Kidney epithelial cell (primary cell): ENCODE measurements at places on chromosomes 5 and 9.

DNA sequence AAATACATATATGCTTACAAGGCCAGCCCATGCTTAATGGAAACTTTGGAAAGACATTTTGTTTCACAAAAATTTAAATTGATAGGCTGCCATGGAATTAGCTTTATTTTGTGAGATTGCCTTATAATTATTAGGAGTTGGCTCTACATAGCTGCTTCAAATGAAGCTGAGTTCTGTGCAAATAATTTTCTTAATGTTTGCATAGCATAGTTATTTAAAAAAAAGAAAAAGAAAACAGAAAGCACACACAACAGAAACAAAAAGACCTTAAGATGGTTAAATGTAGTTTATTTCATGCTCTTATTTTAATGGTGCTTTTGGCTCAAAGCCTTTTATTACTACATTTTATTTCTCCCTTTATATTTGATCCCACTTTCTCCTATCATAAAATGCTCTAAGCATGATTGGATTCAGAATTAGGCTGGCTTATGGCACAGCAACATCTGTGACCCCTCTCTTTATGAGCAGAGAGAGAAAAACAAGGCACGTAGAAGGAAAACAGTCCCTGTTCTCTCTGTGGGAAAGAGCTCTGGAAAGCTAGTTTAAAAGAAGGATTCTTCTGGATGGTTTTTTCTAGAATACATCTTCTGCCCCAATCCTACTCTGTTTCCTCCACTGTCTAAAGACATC lies 530.5 kb downstream of the NTRK2 start:
- no peak for DNase-seq

DNA sequence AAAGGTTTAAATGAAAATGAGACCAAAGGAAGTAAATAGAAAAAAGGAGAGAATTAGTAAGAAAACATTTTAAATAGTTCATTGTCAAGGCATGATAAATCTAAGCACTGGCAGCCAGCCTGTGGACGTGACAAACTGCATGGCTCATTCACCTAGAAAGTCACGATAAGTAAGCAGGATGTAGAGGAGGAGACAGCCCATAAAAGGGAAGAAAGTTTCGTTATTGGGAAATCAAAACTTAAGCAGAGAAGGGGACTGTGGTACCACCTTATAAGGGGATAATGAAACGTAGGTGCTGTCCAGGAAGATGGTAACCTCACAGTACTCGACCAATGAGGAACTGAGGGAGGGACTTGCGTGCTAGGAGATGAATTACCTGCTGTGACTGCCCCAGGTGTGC lies 494.5 kb upstream of the GRAMD2B start:
- DNase-seq, result no peak

- no peak for DNase-seq
These were observed 59.1 kb downstream of the CDC42SE2 start for GRCh38 chr5:131322926-131323325.

- DNase-seq, result no peak
These were observed 77.7 kb downstream of the RGS3 start for GRCh38 chr9:113541019-113541900.

DNA sequence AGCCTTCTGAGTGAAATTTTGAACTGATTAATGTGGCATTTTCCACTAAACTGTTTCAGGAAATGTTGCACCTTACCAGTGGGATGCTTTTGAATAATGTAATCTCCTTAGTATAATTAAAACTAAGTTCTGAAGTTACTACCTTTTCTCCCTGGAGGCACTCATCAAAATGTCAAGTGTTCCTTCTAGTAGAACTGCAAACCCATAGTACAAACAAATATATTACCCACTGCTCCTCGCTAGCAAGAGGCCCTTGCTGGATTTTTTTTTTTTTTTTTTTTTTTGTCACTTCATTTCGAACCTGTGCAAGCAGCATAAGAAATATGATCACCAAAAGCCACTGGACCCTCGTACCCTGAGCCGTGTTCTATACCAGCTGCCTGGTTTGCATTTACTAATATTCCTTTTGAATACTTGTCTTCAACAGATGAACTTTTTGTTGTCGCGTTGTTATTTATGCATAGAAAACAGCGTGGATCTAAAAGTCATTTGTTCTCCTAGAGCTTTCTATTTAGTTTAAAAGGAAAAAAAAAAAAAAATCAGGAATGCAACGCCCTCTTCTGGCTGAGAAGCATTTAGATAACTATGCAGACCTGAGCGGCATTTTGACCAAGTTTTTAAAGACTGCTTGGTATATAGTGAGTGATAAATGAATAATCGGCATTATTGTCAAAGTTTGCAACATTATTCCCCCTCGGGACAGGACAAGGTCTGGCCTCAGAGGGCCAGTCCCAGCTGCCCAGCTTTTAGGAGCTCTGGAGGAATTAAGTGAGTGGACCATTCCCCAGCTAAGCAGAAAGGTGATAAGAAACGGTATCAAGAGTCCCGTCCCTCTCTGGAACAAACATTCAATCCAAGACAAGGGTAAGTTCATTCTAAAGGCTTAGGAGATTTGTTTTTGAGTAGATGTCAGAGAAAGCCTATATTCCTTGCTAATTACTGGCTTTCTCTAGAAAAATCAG lies 162.5 kb upstream of the KIF2A start:
- no peak for DNase-seq

GRCh38 chr9:131037335-131038255 lies 28.6 kb downstream of the LAMC3 start:
- no peak for DNase-seq

- DNase-seq, result peak; percentile 67
These were observed 58.7 kb upstream of the NFIB start for GRCh38 chr9:14372437-14373335.

- DNase-seq, result no peak
These were observed 117.8 kb downstream of the FGF18 start for GRCh38 chr5:171537070-171537849.

DNA sequence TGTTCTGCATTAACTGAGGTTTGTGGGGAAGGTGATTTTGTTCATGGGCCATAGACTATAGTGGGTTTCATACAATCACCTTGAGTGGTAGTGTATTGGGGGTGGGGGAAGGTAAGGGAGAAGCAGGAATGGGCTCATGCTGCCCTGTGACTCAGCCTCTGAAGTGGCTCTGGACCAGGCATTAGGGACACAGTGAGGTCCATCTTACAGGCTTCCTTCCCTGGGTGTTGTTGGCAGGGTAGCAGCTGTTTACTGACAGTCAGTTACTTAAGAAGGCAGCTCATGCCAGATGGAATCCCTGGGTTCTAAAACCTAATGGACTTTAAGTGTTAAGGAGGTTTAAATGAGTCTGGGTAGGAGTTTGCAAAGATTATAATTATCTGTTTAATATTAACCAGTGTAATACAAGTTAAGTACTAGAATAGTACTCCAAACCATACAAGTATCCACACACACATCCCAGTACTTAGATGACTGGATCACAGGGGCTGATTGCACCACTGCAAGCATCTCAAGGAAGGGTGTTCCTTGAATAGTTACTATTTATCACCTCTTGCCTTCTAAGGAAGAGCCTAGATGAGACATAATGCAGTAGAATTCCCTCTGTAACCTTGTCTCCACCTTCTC lies 59.3 kb downstream of the CAST start:
- no peak for DNase-seq
